ENCODE measurements at places on chromosomes 4 and X. TPM values are rescaled to one million over a fixed set of nuclear protein-coding genes. Genes with fewer than 3 reads are reported as not detected.

Gene VSIG4
- not detected for polyA plus RNA-seq

Gene ANKRD50
- polyA plus RNA-seq, result 13.5 TPM

Gene FLNA
- 364 TPM for polyA plus RNA-seq

Gene ADD1
- polyA plus RNA-seq, result 97.0 TPM

Gene MCF2
- polyA plus RNA-seq, result 0.05 TPM

Gene PPP2R3B
- polyA plus RNA-seq, result 19.4 TPM

Gene SLC16A2
- polyA plus RNA-seq, result 13.1 TPM

Gene TLR10
- polyA plus RNA-seq, result not detected

Gene ETDB
- polyA plus RNA-seq, result not detected

- DNase-seq, result no peak
These were observed 192.3 kb downstream of the SPATA18 start for GRCh38 chr4:52243367-52243766.

DNA sequence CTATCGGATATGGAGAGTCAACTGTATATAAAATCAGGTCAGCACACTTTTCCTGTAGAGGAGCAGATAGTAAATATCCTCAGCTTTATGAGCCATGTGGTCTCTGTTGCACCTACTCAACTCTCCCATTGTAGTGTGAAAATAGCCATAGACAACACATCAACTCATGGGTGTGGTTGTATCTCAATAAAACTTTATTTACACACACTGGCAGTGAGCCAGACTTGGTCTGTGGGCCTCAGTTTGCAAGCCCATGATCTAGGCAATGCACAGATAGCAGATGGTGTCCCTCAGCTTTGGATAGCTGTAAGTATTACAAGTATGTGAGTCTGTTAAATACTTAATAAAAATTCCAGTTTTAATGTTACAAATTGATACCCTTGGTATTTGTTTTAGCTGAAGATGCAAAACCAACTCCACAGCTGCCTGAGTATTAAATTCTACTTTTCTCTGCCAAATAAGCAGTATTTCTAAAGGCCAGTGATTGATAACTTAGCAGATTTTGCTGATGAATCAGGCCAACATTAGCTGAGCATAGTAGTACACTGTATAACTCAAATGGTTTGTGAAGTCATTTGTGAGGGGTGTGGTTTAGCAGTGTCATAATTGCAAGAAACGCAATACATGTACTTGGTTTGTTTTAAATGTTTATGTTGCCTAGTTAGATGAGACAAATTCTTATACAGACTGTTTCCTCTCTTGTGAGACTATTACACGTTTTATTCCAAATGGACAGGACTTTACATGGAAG lies 87.3 kb downstream of the GPR143 start:
- no peak for DNase-seq

DNA sequence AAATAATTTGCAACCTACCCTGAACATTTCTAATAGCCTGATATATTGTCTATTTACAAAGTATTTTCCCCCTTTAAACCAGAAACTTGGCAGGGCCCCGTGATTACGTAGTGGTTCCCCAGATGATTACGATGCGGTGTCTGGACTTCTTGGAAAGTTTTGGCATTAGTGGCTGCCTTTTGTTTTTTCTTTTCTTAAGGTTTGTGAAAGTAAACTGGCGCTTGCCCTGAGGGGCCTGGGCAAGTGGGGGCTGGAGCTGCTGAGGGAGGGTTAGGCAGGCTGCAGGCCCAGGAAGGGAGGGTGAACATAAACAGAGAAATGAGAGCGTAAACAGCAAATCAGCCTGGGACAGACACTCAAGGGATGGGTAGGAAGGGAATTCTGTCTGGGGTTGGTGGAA lies 123.6 kb upstream of the MSX1 start:
- DNase-seq, result no peak

GRCh38 chr4:2303686-2304320 lies 41.9 kb upstream of the MXD4 start:
- no peak for DNase-seq

- DNase-seq, result no peak
These were observed 18.8 kb downstream of the PPP4R3C start for GRCh38 chrX:27444093-27444908.

- DNase-seq, result no peak
These were observed 393.1 kb upstream of the FRG1 start for GRCh38 chr4:189547559-189547958.

- DNase-seq, result no peak
These were observed 145.1 kb downstream of the RBM47 start for GRCh38 chr4:40484346-40485090.

DNA sequence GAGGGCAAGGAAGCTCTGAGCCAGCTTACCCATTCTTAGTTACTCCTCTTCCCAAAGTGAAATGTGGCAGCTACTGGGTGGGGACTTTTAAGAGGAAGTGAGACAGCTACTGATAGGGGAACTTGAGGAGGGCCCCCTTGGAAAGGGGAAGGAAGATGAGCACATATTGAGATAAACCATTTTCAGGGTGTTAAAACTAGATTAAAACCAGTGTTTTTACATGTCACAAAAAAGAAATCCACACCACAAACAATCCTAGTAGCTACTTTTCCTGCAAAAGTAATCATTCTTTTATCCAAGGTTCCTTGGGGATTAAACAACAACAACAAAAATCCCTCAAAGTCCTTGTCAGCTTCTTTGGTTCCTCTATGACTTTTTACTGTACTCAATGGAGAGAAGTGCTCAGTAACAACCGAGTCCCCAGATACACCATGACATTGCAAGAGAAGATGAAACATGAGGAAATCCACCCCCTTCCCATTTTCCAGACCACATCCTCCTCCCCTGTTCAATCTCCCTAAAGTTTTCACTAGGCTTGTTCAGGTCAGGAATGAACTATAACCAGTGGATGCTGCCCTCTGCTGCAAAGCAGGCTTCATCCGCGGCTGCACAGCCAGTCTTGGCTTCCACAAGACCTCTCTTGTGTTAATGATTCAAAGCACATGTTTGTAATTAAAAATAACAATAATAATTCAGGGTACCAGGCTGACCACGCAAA lies 113.5 kb upstream of the TMEM164 start:
- DNase-seq, result no peak

DNA sequence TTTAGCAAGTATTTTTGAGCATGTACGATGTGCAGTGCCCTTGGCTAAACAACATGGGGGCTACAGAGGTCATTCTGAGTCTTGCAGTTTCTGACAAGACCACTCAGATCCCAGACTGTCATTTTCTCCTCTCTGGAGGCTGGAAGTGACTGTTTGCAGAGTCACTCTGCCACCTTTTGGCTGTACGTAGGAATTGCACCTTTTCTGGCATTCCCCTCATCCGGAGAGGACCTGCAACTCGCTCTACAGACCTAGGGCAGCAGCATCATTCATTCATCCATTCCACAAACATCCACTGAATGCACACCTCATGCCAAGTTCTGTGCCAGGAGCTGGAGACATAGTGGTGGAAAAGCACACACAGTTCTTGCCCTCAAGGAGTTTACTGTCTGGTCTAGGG lies 160.4 kb upstream of the GPR101 start:
- DNase-seq, result peak; percentile 16

- DNase-seq, result no peak
These were observed 107.6 kb downstream of the AFAP1 start for GRCh38 chr4:7831858-7832730.

DNA sequence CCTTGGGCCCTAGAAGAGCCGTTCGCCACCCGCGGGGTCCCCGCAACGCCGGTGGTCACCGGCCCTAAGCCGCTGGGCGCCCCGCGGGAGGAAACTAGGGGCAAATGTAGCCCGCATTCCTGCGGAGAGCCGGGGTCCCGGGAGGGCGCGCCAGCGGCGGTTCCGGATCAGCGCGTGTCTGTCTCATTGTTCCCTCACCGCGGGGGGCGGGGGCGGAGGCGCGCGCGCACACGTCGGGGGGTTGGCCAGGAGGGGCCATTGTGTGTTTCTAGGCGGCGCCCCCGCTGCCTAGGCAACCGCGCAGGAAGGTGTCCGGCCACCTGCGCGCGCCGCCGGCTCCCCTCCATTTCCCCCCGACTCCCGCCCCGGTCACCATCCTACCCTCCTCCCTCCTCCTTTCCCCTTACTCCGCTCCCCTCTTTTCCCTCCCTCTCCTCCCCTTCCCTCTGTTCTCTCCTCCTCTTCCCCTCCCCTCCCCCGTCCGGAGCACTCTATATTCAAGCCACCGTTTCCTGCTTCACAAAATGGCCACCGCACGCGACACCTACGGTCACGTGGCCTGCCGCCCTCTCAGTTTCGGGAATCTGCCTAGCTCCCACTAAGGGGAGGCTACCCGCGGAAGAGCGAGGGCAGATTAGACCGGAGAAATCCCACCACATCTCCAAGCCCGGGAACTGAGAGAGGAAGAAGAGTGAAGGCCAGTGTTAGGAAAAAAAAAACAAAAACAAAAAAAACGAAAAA lies 789 bp upstream of the DDX3X start:
- peak; percentile 94 for DNase-seq

- no peak for DNase-seq
These were observed 231.0 kb upstream of the GATB start for GRCh38 chr4:151991884-151992167.
